Activated CD8-positive, alpha-beta memory T cell treated with anti-CD3 and anti-CD28 coated beads for 48 hours (primary cell): ENCODE measurements at places on chromosomes 2 and 18.

DNA sequence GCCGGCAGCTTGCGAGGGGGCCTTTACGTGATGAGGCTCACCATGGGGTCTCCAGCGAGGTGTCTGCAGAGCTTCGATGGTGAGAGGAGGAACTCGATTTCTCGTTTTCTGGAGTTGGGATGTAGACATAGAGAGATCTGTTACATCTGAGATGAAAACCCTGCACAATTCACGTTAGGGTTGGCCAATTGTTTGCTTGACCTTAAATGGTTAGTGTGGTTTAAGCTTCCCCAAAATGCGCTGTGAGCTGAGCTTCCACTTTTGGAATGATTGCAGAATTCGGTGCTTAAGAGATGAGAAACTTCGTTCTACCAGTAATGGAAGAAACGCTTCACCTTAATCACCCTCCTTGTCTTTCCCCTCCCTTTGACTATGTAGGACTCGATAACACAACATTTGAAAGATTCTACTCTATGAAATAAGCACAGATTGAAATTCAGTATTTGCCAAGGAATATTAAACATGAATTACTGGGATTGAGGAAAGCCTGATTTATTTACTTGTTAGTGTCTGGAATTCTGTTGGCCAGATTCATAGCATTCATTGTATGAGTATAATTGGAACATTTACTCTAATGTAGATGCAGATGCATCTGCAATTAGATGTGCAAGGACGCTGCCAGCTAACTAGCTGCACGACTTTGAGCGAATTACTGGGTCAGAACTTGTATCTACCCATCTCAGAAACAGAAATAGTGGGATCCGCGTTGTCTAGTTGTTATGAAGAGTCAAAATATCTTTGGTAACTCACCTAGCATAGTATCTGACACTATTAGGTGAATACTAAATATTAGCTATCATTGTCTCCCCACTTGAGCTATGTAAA lies 1.6 kb upstream of the KLF7 start:
- no peak for DNase-seq

DNA sequence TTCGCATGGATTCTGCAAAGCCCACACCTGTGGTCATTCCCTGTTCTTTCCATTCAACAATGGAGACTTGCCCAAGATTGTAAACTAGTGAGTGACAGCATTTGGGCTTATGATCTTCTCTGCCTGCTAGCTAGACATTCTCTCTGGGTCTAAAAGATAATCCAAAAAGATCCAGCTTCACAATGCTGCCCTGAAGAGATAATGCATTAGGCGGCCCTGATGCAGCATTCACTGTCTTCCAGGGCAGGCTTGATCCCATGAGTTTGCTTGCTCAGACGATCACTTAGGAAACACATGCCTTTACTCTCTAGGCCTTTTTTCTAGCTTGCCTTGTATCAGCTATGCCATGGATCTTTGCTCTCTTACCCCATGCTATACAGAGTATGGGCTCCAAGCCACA lies 196.1 kb downstream of the SETBP1 start:
- DNase-seq = no peak

- DNase-seq = no peak
Observed at GRCh38 chr2:30270166-30270565, 38.8 kb downstream of the LBH start.

- DNase-seq = no peak
Observed at GRCh38 chr2:12862541-12862940, 145.8 kb downstream of the TRIB2 start.
